Epithelial cell of proximal tubule (primary cell): ENCODE measurements at places on chromosomes 5 and 9. TPM values are rescaled to one million over a fixed set of nuclear protein-coding genes. Genes with fewer than 3 reads are reported as not detected.

GRCh38 chr5:110681953-110682352, 44.5 kb downstream of the TMEM232 start:
- no peak for DNase-seq

The SLCO6A1 gene
- total RNA-seq: not detected in 2 replicates

GRCh38 chr5:11396917-11397316, 507.3 kb downstream of the CTNND2 start:
- DNase-seq: no peak

The CSF2 gene
- total RNA-seq: 13.2 and 19.6 TPM in 2 replicates

DNA sequence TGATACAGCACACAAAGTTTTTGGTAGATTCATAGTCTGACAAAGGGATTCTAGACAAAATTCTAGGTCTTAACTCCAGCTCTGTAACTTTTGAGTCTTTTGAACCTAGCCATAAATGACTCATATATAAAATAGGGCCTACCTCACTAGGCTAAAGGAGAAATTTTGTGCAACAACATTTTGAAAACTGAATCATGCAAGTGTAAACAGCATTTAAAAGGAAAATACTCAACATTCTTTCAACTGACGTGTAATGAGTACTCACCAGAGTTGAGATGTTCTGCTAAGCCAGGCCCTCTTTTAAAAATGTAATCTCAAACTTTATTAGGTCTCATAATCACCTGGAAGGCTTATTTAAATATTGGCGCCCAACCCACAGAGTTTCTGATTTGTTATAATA, 113.2 kb downstream of the STK32A start:
- no peak for DNase-seq

- DNase-seq: no peak
Measured at GRCh38 chr5:6591671-6592288, 41.1 kb downstream of the NSUN2 start.

The ANGPTL2 gene
- 1.1 and 1.7 TPM in 2 replicates for total RNA-seq

DNA sequence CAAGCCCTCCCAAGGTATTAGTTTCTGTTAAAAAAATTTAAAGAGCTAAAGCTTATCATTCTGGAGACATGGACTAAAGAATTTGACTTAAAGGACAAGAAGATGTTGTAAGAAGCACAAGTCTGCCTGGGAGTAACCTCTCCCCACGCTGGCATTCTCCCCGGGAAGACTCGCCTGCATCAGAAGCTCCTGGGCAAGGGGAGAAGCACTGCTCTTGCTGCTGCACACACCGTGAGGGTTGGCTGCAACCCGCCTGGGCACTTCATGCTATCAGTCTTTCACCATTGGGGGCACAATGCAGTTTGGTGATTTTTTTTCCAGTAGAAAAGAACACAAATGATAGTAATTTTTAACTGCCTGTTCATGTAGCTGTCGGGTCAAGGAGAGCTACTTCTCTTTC, 192.5 kb upstream of the PANK3 start:
- no peak for DNase-seq

DNA sequence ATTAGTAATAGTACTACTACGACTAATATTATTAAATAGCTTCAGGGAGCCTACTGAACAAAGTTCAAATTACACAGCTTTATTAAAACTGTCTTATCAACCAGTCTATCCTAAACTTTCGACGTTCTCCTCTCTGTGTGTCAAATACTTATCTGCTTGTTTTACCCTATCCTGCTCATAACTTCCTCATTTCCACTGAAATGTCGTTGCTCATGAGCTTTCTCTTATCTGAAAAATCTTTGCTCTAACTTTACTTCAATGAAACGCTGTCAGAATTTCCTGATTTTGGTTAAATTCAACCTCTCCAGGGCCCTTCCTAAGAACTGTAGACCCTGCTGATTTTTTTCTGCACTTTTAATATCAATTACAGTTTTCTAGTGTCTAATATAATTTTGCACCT, 1431.0 kb upstream of the WWC1 start:
- DNase-seq: no peak

- no peak for DNase-seq
Measured at GRCh38 chr5:167152561-167152960, 1138.9 kb upstream of the WWC1 start.

GRCh38 chr9:109989296-109989695, 209.3 kb downstream of the PALM2AKAP2 start:
- DNase-seq: no peak

DNA sequence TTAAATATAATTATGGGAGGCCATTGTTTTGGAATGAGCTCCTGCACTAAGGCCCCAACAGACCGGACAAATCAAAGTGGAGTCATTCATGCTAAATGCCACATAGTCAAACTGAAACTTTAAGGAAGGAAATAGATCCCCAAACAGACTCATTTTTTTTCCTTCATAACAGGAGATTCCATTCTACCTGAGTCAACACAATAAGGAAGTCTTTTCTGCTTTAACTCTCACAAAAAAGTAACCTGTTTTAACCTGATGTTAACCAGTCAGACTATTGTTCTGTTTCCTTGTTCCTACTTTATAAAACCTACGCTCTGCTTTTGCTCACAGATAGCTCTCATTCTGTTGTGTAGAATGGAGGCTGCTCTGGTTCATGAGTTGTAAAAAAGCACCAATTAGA, 234.9 kb downstream of the YTHDC2 start:
- DNase-seq: no peak

GRCh38 chr5:129508606-129509005, 48.5 kb downstream of the ADAMTS19 start:
- no peak for DNase-seq

GRCh38 chr5:95960667-95961616, 709 bp downstream of the ELL2 start:
- DNase-seq: no peak

GRCh38 chr9:133968428-133968827, 23.7 kb downstream of the VAV2 start:
- DNase-seq: no peak

DNA sequence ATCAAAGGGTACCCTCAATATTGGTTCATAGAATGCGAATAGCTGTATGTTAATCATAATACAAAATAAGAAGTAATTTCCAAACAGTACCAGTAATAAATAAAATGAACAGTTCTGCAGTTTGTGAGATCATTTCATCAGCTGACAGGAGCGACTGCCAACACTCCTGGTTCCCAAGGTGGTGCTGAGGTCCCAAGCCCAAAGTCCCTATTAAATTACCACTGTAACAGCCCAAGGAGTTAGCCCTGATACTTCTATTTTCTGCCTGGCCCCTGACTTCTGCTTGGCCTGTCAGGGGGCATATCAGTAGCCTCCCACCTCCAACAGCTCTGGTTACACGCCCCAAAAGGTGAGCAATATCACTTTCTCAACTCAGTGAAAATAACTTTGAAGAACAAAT, 47.1 kb downstream of the ANKH start:
- no peak for DNase-seq

DNA sequence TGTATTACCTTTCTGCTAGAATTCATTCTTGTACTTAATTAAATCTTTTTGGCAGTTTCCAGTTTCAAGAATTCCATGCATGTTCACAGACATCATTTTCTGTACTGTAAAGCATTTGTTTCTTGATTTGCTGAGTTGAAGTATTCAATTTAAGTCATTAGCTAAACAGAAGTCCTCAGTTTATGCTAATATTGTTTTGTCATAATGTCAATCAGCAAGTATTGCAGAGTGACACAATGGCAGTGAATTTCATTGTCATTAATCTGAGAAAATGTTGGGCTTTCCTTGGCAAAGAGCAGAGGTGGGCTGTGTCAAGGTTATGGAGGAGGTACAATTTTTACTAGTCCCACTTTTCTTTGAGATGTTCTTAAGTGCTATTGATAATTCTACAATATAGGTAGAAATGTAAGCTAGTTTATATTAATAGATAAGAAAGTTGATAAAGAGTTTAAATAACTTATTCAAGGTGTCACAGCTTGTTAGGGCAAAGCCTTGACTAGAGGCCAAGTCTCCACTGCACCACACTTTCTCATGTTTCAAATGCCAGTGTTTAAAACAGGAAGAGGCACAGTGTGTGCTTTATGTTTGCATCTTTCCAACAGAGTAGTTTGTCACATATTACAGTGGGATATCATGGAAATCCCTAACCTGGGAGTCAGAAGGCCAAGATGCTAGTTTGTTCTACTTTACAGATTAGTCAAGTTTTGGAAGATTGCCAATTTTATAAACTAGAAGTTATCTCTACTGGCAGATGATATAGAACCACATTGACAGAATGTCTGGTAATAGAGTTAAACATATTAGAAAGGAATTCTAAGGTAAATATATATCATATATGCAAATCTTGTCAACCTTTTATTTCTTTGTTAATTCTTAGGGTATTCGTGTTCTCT, 56.3 kb downstream of the SLF1 start:
- DNase-seq: no peak

- DNase-seq: peak; percentile 39
Measured at GRCh38 chr5:133635051-133635450, 22.7 kb upstream of the FSTL4 start.

DNA sequence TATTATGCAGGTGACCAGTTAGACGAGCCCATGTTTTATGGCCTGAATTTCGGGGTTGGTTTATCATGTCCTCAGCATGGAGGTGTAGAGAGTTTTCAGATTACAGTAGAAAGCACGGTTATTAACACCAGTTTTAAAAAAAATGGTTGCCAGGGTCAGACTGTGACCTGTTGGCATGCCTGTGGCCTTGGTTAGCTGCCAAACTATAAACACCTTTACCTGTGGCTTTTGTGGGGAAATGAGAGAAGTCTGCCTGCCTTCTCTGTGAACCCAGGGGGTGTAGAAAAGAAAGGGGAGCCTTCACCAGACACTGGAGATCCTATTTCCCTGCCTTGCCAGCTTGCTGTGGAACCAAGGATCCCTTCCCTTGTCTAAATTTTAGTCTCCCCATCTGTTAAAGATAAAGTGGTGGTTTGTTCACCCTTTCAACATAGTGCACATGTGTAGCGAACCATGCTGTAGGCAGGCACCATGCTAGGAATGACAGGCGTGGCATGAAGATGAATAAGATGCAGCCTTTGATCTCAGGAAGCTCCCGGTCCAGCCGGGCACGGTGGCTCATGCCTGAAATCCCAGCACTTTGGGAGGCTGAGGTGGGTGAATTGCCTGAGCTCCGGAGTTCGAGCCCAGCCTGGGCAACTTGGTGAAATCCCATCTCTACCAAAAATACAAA, 6.1 kb upstream of the PHF19 start:
- no peak for DNase-seq

DNA sequence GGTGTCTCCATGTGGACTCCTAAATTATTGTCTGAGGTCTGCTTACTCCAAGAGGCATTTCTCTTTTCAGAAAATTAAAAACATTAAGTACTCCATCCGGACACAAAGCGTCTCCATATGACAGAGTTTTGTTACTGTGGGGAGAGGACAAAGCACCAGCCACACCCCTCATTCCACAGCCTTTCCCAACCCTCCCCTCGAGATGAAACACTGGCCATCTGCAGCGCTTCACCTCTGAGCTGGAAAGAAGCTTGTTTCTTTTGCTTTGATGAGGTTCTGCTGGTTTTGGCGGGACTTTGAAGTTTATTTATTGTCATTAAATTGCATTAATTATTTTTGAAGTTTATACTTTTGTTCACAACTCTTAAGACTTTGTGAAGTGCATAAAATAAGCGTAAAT, 27.6 kb upstream of the NKD2 start:
- DNase-seq: no peak

GRCh38 chr9:35609001-35609819, 4.1 kb downstream of the TESK1 start:
- DNase-seq: no peak

GRCh38 chr5:157543825-157544622, 31.6 kb downstream of the ADAM19 start:
- no peak for DNase-seq

- no peak for DNase-seq
Measured at GRCh38 chr9:128097543-128098296, 29.7 kb downstream of the SLC25A25 start.

The CDH10 gene
- total RNA-seq: 0.43 and 0.58 TPM in 2 replicates

The RGS7BP gene
- total RNA-seq: under 0.01 TPM in 1 of 2 replicates, not detected in the other

The LCN6 gene
- total RNA-seq: not detected in 2 replicates

DNA sequence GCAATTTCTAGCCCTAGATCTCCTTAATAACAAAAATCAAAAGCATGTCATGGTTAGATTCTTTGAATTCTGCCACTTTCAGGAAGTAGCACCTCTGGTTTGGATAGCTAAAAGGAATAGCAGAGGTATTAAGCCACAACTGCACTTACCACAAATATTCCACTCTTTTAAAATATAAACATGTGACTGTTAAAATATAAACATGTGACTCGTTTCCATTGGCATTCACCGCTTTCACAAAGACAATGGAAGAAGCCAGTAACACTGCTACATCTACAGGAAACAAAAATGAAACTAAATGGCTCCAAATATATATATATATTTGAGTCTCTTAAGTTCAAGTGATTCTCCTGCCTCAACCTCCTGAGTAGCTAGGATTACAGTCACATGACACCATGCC, 222.9 kb downstream of the ARL15 start:
- DNase-seq: no peak

- no peak for DNase-seq
Measured at GRCh38 chr9:107034831-107035230, 171.9 kb downstream of the ZNF462 start.

The FAM221B gene
- total RNA-seq: not detected in 2 replicates

- no peak for DNase-seq
Measured at GRCh38 chr5:97991236-97991635, 782.2 kb upstream of the RGMB start.

- DNase-seq: no peak
Measured at GRCh38 chr9:95970317-95970716, 94.8 kb downstream of the ERCC6L2 start.

The SLC36A2 gene
- not detected in 2 replicates for total RNA-seq

The SIT1 gene
- total RNA-seq: not detected in 2 replicates

The IFNE gene
- total RNA-seq: not detected in 2 replicates

The CA9 gene
- 0.43 TPM in 1 of 2 replicates, not detected in the other for total RNA-seq

DNA sequence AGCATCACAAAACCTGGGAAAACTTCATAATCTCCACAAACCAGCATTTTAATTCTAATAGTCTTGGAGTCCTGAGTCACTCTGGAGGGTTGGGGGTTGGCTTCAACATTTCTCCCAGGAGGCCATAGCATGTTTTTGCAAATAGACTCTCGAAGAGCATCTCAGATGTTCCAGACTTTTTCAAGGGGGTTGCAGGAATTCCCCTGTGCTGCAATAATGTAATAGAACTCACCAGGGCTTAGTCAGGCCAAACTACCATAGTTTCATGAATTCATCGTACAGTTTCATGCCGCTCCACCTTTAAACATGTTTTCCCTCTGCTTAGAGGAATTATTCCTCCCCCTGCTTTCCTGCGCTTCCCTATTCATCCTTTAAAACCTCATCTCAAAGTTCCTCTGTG, 499.5 kb upstream of the KLF4 start:
- no peak for DNase-seq
